ENCODE measurements at places on chromosomes 4 and X.

DNA sequence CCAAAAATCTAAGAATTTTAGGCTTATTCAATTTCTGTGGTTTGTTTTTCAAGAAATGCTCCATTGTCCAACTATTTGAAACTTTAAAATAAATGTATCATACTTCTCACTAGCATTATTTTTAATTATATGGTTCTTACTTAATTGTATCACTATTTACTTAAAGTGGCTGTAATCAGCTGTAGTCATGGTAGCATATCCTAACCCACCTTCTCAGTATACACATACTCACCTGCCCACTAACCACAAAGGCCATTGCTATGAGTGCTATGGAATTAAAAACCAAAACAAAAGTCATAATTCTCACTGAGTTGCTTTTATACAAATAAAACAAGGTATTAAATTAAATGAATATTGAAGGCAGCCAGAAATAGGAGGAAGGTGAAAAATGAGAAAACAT, 5.0 kb downstream of the FBXO8 start:
- no peak for DNase-seq

DNA sequence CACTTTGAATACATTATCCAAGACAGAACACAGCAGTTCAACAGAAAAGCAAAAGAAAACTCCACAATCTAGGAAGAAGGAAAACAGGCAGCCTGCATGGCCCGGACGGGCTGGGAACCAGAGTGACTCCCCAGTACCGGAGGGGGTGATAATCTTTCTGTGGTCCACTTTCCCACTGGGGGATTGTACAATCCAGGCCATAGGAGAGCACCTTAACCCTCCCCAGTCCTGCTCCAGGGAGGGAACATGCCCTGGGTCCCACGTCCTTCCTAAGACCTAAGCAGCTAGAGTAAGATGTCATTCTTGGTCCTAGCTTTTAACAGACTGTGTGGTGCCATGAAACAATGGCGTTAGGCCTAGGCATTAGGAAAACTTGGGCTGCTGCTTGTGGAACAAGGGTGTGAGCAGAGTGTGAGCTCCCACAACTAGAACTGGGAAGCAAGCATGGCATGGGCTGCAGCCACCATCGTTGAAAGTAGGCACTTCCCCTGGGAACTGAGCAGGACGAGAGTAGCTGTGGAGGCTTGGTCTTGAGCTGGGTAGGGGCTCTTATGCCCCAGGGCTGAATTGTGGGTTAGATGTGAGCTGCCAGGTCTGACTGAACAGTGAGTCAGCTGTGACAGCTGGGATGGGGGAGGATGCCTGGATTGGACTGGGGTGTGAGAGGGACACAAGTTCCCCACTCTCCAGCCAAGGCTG, 42.4 kb downstream of the NAT8L start:
- no peak for DNase-seq

DNA sequence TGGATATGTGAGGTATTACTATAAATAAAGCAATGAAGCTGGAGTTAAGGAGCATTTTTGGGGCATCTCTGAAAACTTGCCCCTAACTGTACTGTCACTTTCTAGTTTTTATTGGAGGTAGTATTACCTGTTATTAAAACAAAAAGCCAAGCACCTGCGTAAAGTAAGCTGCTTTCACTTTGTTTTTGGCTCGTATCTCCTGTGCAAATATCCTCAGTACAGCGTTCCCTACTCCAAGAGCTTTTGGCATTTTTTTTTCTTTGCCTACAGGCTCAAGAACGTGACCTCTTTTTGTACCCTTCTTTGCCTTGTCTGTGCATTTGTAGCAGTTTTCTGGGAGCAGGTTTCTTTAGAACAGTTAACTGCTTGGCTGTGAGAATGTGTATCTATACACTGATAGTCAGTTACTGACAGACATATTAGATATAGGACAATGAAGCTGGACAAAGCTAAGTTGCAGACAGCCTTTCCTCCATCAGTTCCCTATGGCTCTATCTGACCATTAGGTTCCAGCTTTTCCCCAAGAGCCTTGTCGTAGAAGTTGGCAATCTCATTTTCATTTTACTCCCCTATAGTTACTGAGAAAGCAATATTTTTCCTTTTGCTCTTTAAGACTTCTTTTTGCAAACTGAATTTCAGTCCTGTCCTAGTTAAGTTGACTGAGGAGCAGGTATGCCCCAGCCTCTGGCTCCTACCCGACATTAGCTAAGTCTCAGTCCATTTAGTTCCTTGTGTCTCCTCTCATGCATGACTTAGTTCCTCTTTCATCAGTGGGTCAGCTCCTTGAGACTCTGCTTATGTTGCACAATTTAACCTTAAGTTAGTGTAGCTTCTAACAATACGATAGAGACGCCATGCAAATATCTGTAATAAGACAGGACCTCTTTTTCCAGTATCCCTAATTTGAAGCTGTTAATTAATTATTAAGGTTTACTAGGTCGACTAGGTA, 71.5 kb upstream of the HPRT1 start:
- no peak for DNase-seq

DNA sequence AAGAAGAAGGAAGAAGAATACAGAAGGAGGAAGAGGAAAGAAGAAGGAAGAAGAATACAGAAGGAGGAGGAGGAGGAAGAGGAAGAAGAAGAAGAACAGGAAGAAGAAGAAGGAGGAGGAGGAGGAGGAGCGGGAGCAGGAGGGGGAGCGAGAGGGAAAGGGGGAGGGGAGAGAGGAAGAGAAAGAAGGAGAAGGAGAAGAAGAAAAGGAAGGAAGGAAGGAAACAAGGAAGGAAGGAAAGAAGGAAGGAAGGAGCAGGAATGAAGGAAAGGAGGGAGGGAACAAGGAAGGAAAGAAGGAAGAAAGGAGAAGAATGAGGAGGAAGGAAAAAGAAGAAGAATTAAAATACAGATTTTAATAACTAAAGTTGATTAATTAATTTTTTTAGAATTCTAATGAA, 82.5 kb upstream of the PTPN13 start:
- no peak for DNase-seq

DNA sequence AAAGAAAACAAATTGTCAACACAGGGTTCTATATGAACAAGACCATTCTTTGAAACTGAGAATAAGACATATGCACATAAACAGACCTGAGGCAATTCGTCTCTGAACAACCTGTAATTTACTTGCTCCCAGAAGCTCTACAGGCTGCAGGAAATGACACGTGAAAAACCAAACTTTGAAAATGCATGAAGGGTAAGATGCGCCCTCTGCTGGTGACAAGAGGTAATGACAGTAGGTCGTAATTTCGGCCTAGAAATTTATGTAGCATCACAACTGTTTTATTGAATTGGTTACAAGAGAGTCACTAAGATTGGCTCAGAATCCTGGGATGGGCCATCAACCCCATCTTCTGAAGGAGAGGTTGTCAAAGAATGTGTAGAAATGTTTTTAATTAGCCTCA, 276.5 kb downstream of the PPP4R3C start:
- DNase-seq, result peak; percentile 12

DNA sequence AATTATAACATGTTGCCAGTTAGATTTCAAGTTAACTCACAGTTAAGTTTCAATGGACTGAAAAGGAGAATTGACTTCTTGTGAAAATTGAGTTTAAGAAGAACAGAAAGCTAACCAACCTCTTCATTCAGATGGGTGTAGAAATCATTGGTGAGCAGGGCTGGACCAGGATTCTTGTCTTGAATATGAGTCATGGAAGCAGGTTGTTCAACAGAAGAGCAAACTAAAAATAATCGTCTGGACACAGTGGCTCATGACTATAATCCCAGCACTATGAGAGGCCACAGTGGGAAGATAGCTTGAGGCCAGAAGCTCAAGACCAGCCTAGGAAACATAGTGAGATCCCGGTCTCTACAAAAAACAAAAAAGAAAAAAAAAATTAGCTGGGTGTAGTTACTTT, 98.2 kb downstream of the ARSJ start:
- DNase-seq, result no peak

GRCh38 chr4:29565256-29565655, 1154.9 kb upstream of the PCDH7 start:
- DNase-seq, result no peak

GRCh38 chr4:36172656-36173055, 71.7 kb downstream of the ARAP2 start:
- no peak for DNase-seq

DNA sequence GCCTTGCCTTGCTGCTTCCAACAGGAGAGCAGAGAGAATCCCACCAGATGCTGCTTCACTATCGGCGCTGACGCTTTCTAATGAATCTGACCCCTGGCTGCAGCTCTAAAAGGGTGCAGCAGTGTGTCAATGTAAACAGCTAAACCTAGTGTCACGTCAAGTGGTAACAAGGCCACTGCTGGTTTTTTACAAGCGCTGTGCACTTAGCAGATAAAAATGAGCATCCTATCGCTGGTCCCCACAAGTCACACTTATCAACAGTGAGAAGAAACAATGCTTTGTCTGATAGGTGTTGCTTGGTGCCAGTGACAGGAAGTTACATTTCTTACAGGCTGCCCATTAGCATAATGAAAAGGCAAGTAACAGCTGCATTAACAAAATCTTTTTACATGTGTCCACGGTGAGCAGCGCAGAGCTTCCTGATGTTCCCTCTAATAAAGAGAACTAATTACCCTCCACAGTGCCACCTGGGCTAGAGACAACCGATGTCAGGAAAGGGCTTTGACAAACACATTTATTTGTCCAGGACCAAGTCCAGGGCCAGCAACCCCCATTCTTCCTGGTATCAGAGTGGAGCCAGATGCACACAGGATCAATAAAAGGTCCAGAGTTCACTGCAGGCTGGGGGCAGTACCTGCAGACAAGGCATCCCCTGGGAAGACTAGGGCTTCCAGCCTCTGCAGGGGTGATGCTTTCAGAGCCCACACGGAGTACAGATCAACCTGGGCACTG, 176.0 kb downstream of the MGST2 start:
- no peak for DNase-seq

DNA sequence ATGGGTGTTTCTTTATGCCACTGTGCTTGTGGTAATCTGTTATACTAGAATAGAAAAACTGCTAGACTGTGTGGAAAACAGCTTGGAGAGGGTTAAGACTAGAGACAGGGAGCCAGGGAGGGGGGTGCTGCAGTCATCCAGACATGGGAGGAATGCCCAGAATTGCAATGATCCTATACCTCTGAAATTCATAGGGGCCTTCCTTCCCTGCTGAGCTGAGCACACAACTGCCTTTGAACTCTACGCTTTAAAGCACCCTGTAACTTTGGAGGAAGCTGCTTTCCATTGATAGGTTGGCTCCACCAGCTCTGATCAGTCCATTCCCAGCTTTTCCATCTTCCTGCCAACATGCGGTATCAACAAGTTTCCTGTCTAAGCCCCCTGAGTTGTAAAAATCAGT, 155.9 kb upstream of the RASGEF1B start:
- DNase-seq, result no peak

GRCh38 chr4:187158003-187158402, 434.3 kb upstream of the FAT1 start:
- no peak for DNase-seq

DNA sequence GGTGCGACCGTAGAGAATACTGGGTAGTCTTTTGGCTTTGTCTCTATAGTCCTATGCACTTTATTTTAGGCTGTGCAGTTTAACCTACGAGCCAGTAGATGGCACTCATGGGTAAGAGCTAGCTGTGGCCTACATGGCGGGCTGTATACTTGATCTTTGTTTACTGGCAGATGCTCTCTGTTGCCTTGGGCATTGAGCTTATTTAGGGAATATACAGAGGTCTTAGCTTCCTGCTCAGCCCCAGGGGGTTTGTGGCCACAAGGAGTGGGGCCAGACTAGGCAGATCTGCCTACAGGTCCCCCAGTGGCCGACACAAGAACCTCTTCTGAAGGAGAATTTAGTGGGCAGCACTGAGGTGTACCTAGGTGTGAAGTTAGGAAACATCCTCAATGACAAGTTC, 227.6 kb upstream of the HDX start:
- DNase-seq, result no peak

DNA sequence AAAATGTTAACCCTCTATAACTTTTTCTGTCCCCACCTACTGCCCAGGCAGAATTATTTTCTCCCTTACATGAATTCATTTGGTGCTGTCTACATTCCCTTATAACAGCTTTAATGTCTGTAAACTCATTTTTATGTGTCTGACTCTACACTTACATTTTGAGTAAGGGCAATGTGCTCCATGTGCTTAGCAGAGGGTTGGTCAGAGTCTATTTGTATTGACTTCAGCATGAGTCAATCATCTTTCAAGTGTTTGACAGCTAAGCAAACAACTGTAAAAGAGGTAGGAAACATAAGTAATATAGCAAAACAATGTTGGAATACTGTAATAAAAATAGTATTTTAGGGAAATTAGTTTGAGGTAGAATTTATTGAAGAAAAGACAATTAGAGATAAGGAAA, 6.3 kb downstream of the IL15 start:
- DNase-seq, result no peak

DNA sequence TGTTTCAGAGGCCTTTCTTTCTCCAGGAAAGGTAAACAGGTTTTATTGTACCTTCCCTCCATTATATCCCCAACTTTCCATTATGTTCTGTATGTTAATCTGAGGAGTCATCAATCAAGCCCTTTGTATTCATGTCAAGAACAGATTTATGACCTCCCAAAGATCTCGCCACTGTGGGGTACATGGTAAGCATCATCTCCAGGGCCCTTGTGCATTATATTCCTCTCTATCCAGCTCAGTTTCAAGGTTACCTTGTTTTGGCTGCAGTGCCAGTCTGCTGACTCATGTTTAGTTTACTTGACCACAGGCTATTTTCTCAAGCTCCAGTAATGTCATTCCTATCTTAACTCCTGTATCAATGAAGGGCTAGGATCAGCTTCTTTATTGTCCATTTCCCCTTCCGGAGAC, 125.1 kb upstream of the FRMPD4 start:
- no peak for DNase-seq

GRCh38 chr4:126532527-126532926, 1100.2 kb upstream of the INTU start:
- no peak for DNase-seq

- DNase-seq, result no peak
Measured at GRCh38 chr4:137471895-137472294, 60.4 kb downstream of the PCDH18 start.

DNA sequence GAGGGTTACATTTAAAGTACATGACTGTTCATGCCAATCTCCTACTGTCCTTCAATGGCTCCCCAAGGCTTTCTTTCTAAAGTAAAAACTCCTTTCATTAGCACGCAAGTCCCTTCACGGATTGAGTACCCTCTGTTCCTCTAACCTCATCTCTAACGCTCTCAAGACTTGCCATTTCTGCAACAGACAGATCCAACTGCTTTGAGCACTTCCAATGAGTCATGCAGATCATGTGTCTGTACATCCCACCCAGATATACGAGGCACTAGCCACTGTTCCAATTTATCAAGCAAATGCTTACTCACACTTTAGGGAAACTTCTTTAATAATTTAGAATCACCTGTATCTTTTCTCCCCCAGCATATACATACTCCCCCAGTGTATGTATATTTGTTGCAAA, 332.5 kb upstream of the ZFP42 start:
- DNase-seq, result no peak

- no peak for DNase-seq
Measured at GRCh38 chr4:183347566-183347965, 25.3 kb upstream of the CLDN24 start.

GRCh38 chrX:44267861-44268260, 75.6 kb downstream of the EFHC2 start:
- no peak for DNase-seq

GRCh38 chrX:136694431-136695087, 46.6 kb downstream of the CD40LG start:
- DNase-seq, result peak; percentile 13
